Mesenteric fat pad (tissue), 1 donor: ENCODE measurements at places on chromosomes 11 and 22. TPM values are rescaled to one million over a fixed set of nuclear protein-coding genes. Genes with fewer than 3 reads are reported as not detected.

GRCh38 chr11:1854132-1854948 lies 1.5 kb downstream of the LSP1 start:
- DNase-seq = no peak

DNA sequence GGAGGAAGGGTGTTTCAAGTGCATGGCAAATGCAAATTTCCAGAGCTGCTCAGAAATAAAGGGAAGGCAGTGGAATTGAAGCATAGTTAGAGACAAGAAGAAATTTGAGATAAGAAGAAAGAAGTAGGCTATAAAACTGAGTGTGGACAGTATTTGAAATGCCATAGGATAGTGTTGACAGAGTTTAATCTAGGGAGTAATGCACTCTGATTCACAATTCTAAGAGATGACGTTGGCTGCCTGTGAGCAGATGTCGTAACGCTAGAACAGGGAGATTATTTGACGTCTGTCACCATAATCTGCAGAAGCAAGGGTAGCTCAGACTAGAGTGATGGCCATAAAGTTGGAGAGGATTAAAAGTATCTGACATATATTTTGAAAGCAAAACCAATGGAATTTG lies 389.9 kb upstream of the KIRREL3 start:
- no peak for DNase-seq

Gene KDM4D
- total RNA-seq = 0.93 TPM

DNA sequence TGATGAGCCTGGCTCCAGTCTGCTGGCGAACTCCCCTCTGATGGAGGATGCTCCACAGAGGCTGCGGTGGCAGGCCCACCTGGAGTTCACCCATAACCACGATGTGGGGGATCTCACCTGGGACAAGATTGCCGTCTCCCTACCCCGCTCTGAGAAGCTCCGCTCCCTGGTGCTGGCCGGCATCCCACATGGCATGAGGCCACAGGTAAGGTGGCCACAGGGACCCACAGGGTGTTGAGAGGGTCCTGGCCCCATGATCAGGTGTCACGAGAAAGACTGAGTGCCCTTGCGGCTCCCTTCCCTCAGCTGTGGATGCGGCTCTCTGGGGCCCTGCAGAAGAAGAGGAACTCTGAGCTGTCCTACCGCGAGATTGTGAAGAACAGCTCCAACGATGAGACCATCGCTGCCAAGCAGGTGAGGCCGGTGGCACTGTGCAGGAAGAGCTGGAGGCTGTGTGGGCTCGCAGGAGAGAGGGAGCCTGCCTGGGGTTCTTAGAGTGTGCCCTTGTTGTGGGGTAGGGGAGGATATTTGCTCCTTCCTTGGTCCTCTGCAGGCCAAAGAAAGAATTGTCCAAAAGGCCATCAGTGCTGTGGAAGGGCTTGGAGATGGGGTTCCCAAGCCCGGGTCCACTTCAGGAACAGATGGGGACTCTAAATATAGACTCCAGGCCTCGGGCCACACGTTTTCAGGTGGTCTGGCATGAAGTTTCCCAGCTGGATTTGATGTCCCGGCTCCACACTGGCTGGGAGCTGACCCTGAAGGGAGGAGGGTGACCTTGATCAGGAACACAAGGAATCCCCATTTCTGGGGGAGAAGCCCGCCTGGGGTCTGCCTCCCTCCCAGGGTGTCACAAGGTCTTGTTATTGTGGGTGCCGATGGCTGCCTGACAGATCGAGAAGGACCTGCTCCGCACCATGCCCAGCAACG lies 34.1 kb downstream of the SGSM3 start:
- peak; percentile 81 for DNase-seq

DNA sequence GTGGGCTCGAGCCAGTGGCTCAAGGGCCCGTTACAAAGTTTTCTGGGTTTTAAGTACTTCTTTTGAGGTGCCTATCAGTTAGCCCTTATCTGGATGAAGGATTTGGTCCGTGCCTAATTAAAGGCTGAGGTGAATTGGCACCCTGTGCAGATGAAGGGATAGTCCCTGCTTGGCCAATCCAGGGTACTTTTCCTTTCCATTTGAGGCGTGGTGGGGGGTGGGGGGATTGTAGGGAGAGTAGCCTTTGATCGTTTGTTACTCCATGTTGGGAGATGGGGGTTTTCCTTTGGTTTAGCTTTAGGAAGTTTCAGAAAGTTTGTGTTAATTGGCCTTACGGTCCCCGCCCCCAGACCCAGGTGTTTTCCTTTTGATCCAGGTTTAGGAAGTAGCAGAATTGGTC lies 170.8 kb downstream of the DDX10 start:
- DNase-seq = no peak

Gene LRRC55
- total RNA-seq = not detected

DNA sequence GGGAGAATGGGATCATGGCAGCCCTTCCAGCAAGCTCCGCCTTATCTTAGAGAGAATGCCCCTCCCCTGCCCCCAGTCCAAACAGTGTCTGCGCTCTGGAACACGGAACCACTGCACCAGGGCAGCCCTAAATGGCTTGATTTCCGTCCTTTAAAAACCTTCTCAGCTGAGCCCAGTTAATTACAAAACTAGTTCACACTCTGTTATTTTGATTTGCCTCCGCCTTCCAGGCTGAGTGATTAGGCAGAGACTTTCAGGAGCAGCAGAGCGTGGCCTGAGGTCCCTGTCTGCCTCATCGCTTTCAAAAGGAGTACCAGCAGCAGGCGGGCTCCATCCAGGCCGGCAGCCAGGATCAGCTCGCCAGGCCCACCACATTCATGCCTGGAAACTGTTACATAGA lies 313.0 kb downstream of the BRD1 start:
- no peak for DNase-seq

- no peak for DNase-seq
Observed at GRCh38 chr11:126257764-126258163, 10.9 kb downstream of the SRPRA start.

- no peak for DNase-seq
Observed at GRCh38 chr11:131246663-131247062, 123.8 kb upstream of the NTM start.

Gene RGL4
- total RNA-seq = 1.5 TPM

Gene CEP126
- total RNA-seq = 6.5 TPM

DNA sequence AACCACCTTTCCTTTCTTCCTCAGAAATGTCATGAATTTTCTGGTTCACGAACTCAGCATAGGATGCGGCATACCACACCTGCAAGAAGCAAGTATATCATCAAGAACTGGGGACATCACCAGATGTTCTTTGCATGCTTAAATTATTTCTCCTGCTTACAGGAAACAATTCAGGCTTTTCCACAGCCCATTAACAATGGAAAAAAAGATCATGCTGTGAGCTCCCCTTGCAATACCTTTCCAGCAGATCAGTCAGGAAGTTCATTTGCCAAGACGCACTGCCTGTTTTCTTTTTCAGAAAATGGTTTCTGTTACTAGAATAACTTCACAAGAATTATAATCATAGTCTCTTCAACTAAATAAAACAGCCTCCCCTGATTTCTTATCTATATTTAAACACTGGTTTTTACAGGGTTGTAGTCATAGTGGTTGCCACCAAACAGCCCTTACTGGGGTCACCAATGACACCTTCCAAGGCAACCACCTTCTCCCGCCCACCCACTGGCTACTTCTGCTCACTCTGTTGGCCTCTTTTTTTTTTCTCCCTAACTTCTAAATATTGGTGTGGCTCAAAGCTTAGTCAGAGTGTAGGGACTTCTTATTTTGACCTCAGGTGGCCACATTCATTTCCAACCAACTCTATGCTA lies 42.3 kb upstream of the NFRKB start:
- no peak for DNase-seq

DNA sequence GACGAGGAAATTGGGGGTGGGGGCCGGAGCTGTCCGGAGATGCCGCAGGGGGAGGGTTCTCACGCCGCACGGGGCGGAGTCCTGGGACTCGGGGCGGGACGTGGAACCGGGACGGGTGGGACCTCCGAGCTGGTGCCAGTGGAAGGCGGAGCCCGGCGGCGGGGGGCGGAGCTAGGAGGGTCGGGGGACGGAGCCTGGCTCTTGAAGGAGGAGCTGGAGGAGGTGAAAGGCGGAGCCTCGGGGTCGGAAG lies 271 bp downstream of the FKBP2 start:
- peak; percentile 100 for DNase-seq

DNA sequence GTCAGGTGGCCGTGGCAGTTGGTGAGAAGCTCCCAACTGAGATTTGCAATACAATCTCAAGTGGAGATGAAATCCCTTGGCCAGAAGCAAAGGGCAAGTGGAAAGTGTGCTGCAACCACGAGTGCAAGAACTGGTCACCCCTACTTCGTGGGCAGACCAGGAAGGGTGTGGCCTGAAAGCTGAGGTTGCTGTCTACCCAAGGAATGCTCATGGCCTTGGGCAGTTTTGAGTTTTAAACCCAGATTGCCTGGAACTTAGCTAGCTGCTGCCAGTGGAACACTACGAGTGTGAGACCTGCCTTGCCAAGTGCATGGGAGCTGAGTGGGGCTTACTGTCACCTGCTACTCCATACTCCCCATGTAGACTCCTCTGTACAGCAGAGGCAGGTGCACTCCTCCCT lies 113.3 kb upstream of the FAT3 start:
- DNase-seq = no peak

- DNase-seq = no peak
Observed at GRCh38 chr22:26330971-26331625, 98.0 kb upstream of the ASPHD2 start.

Gene PHOX2A
- not detected for total RNA-seq

GRCh38 chr11:27087432-27087831 lies 46.8 kb downstream of the BBOX1 start:
- no peak for DNase-seq

DNA sequence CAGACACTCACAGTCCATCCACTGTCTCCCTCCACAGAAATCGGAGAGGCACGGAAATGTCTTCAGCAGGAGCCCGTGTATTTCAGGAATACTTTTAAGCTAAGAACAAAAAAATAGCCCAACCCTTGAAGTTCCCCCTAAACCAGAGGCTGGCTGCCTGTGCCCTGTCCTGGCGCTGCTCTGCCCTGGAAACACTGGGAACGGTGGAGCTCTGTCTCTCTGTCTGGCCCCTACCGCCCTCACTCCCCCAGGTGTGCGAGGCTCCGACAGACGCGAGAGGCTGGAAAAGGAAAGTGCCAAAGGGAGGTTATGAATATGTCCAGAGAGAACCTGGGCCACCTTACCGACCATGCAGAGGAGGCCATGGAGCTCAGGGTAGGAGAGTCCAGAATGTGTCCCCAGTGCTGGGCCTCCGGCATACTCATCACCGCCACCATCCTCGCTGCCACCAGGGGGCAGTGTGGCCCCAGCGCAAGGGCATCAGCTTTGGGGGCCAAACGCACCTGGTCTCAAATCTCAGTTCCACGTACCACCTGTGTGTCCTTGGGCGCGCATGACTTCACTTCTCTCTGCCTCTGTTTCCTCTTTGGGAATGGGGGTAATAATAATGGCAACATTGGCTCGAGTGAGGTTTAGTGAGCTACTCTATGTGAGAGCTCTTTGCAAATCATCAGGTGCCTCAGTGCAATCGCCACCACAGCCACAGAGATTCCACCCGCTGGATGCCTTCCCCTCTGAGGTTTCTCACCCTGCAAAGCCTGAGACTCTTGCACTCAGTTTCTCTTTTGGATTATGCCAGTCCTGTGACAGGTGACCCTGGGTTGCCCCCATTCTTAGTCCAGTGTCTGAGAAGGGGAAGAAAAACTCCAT lies 10.4 kb upstream of the SLCO2B1 start:
- peak; percentile 92 for DNase-seq

GRCh38 chr11:35905646-35906276 lies 38.1 kb upstream of the LDLRAD3 start:
- no peak for DNase-seq
